ENCODE measurements at places on chromosomes 6 and 20. TPM values are rescaled to one million over a fixed set of nuclear protein-coding genes. Genes with fewer than 3 reads are reported as not detected.
A peak's percentile ranks its signal among the peaks of the same experiment; 100 is the strongest.

DNA sequence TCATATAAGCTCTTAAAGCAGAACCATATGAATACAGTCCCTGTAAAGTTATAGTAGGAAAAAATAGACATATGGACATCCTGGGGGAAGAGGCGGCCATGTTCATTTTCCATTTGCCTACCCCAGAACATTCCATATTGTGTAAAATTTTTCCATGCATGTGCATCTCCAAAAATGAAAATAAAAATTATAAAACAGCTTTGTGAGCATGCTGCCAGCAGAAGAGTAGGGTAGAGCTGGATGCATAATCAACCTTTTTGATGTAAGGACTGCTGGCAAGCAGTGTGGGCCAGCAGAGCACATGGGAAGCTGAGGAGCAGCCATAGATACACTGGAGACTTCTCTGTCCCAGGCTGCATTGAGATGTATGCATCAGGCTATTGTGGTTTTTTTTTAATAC is 271.0 kb downstream of the KCNQ5 start:
- no peak for DNase-seq

DNA sequence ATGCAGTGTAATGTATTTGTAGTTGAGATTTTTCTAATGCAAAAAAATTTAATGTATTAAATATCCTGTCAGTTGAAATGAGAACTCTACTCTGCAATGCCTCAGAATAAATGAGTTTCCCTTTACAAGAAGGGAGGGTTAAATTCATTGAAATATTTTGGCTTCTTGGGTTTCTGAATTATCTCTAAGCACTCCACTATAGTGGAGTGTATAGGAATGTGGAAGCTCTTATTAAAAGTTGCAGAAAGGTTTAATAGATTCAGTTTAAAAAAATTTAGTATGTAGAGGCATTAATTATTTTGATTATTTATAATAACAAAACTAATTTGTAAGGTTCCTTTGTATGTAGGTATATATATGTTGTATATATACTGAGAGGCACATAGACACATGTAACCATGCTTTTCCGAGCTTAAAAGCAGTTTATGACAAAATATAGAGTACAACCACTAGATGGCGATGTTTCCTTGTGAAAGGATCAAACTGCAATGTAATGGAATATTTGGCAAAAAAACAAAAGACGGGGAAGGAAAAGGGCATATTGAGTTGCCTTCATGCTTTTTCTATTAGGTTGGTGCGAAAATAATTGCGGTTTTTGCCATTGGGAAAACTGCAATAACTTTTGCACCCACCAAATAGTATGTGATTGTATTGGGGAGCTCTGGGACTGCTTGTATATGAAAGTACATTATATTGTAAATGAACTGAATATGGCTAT is 144.2 kb downstream of the MYO6 start:
- no peak for DNase-seq

DNA sequence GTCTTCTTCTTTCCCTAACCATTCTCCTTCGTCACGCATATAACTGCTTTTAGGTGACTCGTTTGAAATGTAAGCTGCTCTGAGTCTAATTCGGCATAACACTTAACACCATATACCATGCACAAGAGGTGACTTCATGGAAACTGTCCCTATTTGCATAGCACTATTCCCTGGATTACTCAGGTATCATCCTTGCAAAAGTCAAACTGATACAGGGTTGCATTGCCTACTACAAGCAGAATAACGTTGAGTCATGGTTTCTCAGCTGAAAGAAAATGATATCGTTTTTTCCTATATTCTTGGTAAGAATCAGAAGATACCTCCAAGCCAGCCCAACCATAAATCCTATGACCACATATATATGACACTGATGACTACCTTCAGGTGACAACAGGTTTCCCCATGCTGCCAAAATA is 227.5 kb downstream of the ATXN1 start:
- no peak for DNase-seq

DNA sequence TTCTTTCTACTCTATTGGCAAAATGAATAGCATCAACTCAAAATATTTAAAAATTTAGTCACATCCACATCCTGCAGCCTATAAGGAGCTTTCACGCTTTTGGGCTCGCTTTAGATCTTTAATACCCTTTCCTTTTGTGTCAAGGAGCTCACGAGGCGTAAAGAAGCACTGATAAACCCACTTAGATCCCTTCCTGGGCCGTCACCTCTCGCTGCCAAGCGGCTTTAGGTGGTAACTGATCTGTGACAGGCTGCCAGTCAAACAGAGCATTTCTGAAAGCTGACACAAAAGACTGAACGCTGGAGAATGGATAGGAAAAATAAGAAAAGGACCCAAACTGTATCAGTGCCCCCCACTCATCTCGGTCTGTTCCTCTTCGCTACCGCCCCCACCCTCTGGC is 385.7 kb upstream of the MMS22L start:
- peak; percentile 27 for DNase-seq

- no peak for DNase-seq
Observed at GRCh38 chr6:14380901-14381828, 263.6 kb downstream of the CD83 start.

DNA sequence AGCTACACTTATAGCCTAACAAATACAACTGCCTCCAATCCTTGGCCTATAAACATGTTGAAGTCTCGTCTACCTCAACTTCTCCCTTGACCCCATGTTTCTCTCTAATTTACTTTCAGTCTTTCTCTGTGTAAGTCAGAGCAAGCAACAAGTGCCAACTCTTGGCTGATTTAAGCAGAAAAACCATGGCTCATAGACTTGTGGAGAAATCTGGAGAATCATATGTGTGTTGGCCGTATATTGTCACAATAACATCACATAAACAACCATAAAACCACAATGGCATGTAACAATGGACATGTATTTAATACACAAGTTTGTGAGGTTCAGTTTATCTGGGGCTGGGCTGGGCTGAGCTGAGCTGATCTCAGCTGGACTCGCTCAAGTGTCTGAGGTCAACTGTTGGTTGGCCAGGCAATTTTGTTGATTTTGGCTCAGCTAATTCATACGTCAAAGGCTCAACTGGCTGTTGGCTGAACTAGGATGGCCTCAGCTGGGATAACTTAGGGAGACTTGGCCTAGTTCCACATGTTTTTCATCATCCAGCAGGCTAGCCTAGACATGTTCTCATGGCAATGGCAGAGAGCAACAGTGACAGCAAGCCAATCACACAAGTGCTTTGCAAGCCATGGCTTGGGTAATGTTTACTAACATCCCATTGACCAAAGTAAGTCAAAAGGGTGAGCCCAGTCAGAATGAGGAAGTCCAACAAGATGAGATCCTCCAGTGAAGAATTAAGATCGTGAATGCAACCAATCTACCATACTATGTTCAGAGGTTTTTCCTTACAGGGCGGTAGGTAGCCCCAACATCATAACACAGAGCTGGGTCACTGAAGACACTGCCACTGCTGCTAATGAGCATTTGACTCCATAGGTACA is 12.9 kb upstream of the TBC1D22B start:
- peak; percentile 71 for DNase-seq

- DNase-seq: no peak
Observed at GRCh38 chr20:45152405-45152804, 22.3 kb upstream of the PI3 start.

- DNase-seq: peak; percentile 74
Observed at GRCh38 chr6:6699741-6700367, 111.3 kb downstream of the LY86 start.

DNA sequence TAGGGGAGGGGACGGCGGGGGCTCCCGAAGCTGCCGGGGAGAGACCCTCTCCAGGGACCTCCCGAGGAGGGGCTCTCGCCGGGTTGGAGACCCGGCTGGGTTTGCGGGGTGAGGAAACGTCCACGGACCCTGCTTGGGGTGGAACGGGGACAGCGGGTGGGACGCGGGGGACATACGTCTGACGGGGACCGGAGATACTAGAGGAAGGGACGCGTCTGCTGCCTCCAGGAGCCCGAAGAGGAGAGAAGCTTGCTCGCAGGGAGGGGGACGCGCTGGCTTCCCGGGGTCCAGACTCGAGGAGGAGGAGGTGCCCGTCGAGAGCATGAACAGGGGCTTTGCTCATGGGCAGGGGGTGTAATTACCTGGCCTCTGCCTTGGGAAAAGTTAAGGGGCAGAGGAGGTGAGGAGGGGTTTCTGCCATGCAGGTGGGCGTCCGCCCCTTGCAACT is 593 bp downstream of the DNMT3B start:
- DNase-seq: no peak

BTNL2 gene
- not detected for total RNA-seq

HLA-DMA gene
- 20.0 TPM for total RNA-seq

LCA5 gene
- total RNA-seq: 2.4 TPM

C20orf141 gene
- total RNA-seq: not detected

Data from left ventricle myocardium superior (tissue), 1 donor.